ENCODE measurements at places on chromosomes 13 and 19.

GRCh38 chr19:45468803-45469131 lies 971 bp downstream of the FOSB start:
- DNase-seq, result no peak

DNA sequence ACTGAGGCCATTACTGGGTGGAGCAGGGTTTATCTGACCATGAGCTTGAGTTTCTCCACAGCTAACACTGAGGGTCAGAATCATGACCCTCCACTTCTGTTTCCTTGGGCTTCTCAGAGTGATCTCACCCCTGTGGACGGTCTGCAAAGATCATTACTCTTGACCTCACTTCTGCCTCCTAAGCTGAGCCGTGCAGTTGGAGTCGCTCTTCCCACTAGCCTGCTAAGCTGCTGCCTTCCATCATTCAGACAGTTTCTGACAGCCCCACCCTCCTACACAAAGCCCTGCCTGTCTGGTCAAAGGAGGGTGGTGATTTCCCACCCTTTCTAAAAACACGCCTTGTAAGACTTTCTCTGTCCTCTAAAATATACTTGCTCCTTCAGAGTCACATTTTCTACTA lies 9.3 kb upstream of the FRY start:
- no peak for DNase-seq

DNA sequence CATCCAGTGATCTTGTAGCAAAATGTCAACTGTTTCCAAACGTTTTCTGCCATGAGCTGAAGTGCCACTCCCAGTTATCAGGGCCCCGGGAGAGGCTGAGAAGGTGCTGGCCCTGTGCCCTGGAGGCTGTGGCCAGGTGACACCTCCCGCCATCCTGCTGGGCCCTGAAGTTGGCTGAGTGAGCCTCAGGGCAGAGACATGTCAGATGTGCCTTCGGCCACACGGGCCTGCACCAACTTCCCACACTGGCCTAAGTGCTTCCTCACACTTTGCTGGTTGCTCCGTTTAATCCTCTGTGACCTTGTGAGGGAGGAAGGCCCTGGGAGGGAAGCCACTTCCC lies 4.8 kb downstream of the ADPRHL1 start:
- DNase-seq, result no peak

GRCh38 chr19:306151-306900 lies 15.1 kb upstream of the PLPP2 start:
- no peak for DNase-seq

DNA sequence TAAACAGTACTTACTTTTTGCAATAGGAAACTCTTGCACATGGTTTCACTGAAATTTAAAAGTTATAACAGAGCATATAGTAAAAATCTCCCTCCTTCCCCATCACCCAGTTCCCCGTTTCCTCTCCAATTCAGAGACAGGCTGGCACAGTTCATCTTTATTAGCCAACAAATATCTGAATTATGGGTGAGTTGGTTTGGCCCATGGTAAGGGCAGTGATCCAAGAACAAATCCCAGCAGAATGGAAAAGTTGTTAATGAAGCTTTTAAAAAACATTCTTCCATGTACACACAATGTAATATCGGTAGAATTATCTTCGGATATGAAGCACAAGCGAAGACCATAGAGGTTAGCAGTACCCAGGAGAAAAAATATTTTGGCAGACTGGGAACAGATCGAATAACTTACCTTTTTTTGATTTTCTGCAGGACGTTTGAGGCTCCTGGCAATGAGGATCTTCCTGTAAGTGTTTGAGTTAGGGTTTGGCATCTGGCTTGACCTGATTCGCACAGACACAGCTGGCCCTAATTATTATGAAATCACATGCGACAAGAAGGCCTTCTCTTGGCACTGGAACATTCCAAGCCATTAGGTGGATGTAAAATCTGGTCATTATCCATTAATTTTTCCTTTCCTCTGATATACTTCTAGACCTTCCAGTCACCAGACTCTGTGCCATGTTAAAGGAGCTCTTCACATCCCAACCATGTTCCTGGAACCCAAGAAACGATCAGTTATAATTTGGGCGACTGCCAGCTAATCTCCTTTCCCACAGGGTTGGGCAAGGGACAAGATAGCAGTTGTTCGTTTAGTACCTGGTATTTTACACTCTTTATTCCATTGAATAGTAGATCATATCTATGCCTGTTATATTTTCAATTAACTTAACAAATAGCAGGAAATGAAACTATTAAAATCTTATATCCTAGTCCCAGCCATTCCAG lies 139.4 kb upstream of the TSC22D1 start:
- no peak for DNase-seq

GRCh38 chr13:46343279-46343994 lies 43.6 kb downstream of the RUBCNL start:
- DNase-seq, result no peak

DNA sequence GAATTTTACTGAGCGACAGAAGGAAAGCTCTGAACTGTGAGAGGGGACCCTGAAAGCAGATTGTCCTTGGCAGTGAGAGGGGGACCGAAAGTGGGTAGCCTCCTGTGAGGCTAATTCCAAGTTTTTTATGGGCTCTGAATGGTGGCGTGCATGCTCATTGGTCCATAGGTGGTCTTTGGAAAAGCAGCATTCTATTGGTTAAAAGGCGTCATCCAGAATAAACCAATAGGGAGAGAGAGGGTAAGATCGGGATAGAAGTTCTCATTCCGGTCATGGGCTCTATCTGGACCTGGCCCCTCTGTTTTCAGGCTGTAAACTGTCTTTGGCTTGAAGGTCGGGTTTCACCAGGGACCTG lies 539.8 kb upstream of the PCDH9 start:
- DNase-seq, result no peak

DNA sequence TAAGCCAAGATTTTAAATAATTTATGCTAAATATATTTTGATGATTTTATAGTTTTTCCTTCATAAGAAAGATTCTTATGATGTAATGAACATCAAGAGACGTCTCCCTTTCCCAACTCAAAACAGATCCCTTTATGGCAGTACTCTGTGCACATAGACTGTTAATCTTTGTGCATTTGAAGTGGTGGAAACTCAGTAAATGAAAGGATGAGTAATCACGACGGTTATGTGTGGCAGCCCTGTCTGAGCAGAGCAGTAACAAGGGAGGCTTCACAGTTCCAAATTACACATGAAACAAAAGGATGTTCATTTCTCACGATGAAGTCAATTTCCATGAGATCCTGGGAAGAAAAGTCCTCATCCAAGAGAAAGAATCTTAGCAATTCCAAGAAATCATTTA lies 498.1 kb downstream of the KLF5 start:
- DNase-seq, result no peak

- DNase-seq, result peak; percentile 78
These were observed at the start of gene NECTIN2 for GRCh38 chr19:44845612-44846454. Gene NECTIN2 (plus strand): TSS chr19:44846297. CDS start chr19:44846526, 229 bp downstream.

DNA sequence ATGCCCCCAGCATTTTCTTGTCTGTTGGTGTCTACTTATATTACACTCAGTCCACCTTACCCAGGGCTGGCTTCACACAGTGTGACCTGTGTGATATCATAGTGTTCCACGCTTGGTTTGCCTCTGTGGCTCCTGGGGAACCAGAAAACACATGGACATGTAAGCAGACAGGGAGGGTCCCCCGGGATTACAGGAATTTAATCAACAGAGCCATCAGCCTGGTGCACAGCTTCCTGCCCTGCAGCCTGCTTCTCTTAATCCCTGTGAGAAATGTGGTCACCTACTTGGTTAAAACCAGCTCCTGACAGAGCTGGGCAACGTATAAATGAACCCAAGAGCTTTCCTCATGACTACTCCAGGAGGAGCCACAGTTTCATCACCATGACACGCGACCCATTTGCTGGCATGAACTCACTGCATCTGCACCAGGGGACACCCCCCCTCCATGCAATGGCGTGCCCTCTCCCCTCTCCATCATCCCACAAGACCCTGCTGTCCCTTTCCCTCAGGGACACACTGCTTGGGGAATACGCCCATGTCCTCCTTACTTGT lies 152.1 kb downstream of the UQCRFS1 start:
- peak; percentile 11 for DNase-seq

GRCh38 chr13:58542530-58542929 lies 911.0 kb downstream of the PCDH17 start:
- no peak for DNase-seq

DNA sequence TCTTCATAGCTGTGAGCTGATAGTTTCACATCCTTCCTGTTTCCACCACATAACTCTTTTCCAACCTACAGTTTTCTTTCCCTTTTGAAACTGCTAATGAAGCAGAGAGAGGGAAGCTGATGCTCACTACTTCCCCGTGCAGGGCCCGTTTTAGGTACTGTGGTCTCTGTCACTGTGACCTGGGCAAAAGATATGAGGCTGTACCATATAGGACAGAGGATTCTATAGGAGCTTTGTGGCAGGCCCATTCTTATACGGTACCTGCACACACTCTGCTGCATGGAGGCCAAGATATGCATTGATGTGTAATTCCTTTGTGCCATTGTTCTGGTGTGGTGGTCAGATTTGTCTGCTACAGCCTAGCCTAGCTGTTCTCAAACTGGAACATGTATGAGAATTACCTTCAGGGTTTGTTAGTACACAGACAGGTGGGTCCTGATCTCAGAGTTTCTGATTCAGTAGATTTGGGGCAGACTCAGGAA lies 577.3 kb downstream of the LMO7 start:
- no peak for DNase-seq

DNA sequence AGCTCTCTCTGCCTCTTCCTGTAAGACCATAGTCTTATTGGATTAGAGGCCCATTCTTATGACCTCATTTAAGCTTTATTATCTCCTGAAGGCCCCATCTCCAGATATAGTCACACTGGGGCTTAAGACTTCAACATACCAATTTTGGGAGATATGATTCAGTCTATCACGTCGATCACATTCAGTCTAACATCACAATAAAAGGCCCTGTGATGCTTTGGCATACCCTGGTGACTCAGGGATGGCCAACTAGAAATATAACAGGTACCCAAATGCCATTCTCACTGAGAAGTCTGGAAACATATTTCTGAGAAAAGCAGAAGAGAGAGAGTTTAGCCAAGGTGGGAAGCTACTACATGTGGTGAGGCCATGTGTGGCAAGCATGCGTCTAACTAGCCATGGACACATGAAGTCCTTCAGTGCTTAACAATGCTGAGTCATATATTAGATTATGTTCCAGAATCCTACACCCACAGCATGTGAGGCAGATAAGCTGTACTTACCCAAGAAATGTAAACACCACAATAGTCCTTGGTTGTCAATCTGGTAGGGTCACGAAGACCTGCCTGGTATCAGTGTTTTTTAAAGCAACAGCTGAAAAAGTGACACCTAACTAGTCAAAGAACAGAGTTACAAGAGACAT lies 485.1 kb downstream of the FOXO1 start:
- no peak for DNase-seq

GRCh38 chr19:45171211-45171623 lies 6.8 kb downstream of the TRAPPC6A start:
- DNase-seq, result no peak

All from HL-60 (cell line).